NCI-H345 (cell line): ENCODE measurements at places on chromosomes 6 and 20.

- no peak for DNase-seq
These were observed 33.2 kb upstream of the MYB start for GRCh38 chr6:135147637-135148592.

- no peak for DNase-seq
These were observed 164.1 kb downstream of the RNF144B start for GRCh38 chr6:18551228-18551627.

- peak; percentile 94 for DNase-seq
These were observed 65.1 kb downstream of the CBFA2T2 start for GRCh38 chr20:33554914-33555420.

- DNase-seq = no peak
These were observed 690.6 kb downstream of the EPM2A start for GRCh38 chr6:145044641-145045246.

DNA sequence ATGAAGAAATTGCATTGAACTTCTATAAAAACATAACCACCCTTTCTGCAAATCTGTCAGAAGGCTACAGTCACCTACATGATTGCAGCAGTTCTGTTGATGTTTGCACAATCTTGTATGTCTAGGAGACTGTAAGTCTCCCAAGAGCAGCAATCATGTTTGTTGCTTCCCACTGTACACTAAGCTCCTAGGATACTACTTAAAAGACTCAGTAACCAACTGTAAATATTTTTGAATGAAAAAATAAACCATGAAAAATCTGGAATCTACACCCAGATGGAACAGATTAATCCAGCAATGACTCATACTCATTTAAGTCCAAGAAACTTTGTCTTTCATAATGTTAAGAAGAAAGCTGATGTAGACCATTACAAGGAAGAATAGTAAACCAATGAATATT lies 168.5 kb upstream of the ATXN1 start:
- DNase-seq = no peak

- DNase-seq = peak; percentile 69
These were observed 112.6 kb upstream of the RALGAPA2 start for GRCh38 chr20:20824924-20825584.

DNA sequence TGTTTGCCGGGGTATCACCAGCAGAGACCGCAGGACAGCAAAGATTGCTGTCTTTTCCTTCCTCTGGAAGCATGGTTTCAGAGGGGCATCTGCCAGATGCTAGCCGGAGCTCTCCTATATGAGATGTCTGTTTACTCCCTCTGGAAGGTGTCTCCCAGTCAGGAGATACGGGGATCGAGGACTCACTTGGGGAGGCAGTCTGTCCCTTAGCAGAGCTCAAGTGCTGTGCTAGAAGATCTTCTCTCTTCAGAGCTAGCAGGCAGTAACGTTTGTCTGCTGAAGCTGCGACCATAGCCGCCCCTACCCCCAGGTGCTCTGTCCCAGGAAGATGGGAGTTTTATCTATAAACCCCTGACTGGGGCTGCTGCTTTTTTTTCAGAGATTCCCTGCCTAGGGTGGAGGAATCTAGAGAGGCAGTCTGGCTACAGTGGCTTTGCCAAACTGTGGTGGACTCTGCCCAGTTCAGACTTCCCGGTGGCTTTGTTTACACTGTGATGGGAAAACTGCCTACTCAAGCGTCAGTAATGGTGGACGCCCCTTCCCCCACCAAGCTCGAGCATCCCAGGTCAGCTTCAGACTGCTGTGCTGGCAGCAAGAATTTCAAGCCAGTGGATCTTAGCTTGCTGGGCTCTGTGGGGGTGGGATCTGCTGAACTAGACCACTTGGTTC lies 133.0 kb upstream of the FLRT3 start:
- no peak for DNase-seq

- DNase-seq = peak; percentile 59
These were observed 22.6 kb downstream of the FOXP4 start for GRCh38 chr6:41568585-41569384.

DNA sequence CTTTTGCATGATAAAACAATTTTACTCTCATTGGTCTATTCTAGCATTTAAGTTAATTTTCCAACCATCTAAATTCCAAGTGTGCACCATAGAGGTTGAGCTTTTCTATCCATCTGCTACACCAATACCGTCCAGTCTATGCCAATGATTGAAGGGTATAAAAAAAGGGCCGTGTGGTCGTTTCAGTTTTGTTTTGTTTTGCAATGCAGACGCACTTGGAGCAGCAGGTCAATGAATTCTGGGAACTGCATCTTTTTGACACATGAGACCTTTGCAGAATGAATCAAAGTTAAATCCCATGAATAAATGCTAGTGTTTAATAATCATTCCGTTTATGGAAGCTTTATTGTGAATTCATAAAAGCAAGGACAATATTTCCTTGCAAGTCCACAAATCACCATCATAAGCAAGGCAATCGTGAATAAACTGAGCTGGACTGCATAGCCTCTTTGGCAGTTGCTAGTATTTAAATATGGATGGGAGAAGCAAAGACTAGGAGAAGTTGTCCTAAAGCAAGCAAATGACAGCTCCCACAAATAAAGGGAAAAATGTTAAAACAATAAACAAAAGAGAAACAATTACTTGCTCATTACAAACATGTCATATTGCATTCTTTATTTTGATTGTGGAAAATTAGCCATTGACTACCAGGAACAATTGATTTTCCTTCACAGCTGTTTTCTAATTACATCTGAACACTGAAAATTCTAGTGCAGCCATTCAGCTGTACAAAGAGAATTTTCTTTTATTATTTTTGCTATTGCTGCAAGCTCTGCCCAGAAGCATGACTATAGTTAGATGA lies 649.7 kb upstream of the GJE1 start:
- no peak for DNase-seq

DNA sequence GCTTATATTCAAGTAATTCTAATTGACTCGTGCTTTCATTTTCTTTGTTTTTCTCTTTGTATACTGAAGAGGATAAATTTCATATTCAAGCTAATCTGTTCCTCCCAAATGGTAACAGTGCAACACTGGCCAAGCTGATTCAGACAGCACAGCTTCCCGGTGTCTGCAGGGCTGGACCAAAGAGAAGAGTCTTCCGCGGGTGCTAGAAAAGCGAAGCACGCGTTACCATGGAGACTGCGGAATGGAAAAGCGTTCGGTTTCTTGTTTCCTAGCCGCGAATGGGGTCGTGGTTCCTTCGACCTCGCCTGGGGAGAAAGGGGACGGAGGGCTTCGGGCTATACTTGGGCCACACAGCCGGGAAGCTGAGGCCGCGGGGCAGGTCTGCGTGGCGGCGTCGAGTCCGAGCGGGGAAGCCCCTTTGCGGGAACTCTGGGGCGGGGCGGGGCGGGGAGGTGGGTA lies 6.2 kb upstream of the ZNF311 start:
- peak; percentile 24 for DNase-seq

GRCh38 chr6:20997143-20997769 lies 463.0 kb downstream of the CDKAL1 start:
- no peak for DNase-seq

DNA sequence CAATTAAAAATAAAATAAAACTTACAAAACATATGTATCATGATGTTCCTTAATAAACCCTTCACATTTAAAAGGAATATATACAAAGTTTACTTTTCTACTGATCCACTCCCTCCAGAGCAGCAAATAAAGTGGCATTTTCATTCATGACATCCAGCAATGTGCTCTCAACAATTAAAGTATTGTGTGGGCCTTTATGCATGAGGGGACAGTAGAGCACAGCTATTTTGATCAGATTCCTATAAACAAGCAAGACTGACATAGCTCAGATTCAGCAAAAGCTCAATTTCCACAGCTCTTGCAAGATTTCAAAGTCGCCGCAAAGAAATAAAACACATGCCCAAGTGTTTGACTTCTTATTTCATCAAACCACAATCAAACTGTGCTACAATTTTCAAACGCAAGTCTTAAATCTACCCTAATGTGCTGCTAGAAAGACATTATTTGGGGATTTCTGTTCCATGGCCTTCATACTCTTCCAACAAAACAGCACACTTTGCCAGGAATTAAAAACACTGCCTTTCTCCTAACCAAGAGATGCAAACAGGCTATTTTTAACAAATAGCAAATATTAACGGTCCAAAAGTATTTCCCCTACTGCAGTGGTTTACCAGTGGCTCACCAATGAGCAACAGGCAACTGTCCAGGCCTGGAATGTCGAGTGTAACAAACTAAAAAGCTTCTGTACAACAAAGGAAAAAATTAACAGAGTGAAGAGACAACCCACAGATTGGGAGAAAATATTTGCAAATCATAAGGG lies 52.3 kb downstream of the MBOAT1 start:
- no peak for DNase-seq

DNA sequence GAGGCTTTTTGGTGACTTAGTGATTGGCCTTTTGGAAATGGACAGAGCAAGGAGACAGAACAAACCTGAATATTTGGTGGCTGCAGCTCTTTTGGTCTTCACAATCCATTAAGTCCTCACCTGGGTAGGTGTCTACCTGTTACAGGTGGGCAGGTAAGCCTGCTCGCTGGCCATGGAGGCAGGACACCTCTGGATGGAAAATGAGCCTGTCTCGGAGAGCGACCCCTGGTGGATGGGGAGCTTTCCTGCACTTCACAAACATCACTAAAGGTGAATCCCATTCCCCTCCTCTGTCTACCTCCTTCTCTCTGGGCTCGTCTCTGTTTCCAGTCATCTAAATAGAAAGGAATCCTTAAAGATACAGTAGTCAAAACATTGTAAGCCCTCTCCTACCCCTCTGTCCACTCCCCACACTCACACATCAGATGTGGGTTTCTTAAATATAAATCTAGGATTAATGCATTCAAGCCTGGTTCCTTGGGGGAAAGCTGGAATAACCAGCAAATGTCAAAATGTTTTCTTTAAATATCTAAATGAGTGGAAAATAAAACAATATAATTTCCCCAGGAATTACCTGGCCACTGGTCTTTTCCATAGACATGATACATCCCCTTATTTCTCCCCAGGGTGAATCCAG lies 304.9 kb downstream of the CDH26 start:
- DNase-seq = no peak

DNA sequence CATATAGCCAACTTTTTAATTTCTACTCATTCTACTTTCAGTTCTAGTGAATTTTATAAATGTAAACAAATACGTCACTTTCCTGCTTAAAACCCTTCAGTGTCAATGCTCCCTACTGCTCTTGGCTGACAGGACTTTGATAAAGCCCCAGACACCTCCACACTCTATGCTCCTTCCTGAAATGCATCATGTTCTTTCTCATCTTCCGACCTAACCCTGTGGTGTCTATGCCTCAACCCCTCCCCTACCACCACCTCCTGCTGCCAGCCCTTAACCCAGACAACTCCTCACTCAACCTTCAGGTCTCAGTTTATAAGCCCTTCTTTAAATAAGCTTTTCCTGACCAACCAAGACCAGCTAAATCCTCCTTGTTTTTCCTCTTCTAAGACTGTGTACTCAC lies 19.1 kb downstream of the TLDC2 start:
- no peak for DNase-seq

DNA sequence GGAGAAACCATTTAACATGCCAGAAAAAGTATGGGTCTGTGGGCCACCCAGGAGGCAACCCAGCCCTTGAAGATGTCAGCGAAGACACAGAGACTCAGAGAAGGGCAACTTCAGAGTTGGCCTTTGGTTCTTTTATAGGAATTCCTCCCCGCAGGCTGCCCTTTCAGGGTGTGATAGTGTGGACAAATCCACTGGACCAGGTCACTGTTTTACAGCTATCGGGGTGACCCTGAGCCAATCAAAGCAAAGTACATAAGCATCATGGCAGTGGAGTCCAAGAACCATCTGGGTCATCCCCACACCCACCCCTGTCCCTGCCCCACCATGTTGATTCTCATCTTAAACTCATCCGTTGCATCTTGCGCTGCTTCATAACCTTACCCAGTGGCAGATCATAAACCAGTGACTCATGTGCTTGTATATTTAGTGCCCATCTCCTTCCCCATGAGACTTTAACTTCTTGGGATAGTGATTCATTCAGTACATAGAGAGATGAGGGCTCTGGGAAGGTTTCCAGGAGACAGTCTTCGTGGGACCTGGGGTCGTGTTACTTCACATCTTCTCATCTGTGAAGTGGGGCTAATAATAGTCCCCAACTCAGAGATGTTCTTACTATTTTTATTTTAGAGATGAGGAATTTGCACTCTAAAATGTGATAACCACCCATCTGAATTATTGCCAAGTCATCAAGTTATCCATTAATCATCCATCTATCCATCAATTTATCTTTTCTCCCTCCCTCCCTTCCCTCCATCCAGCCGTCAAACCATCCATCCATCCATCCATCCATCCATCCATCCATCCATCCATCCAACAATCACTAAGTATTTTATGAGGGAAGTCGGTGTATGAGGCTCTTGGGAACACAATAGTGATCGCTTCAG lies 51.0 kb downstream of the EDN3 start:
- DNase-seq = no peak

GRCh38 chr6:31559606-31559957 lies 12.2 kb downstream of the NFKBIL1 start:
- DNase-seq = no peak

DNA sequence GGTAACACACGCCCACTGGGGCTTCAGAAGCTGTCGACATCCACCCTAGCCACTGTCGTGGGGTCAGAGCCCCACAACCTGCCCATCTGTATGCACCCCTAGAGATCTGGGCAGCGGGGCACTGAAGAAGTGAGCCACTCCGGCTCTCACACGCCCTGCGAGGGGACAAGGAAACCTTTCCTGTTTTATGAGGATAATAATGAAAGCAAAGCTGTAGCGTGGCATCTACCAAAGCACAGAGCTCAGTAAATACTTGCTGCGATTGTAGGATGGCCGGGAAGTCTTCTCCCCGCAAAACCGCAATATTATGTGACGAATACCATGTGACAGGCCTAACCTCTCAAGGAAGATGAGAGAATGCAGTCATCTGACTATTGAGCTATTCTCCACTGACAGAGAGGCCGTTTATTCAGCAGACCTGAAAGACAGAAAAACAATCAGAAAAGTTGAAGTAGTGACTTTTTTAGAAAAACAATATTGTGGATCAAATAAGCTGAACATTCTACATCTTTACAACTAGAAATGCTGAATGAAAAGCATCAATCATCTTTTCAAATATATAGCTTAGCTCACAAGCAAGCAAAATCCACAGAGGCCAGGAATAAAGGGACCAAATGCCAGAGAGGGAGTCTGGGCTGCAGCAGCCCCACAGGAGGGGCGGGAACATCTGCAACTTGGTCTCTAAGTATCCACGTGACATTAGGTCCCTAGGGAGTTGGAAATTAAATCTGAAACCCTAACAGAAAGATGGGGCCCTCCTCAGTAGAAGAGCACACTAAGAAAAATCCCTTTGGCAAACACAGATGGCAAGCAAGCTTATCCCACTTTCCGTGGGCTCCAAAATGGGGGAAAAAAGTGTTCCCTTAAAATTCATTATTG lies 207.8 kb downstream of the TTLL2 start:
- DNase-seq = no peak

DNA sequence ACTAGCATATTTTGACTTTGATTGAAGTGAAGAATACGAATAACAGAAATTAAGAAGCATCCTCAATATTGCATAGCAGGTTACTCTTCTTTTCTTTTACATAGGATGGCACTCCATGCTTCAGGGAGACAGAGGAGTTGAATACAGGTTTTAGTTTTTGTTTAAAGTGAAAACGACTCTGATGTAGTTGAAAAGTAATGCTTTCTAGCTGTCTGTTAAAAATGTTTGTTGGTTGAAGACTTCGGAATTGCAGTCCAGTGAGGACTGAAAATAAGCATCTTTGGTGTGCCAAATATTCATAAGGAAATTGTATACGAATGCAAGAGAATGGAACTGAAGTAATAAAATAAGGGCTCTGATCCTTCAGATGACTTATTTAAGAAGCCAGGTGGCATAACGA lies 618 bp upstream of the SLC16A10 start:
- no peak for DNase-seq
